ENCODE measurements at places on chromosomes 4 and X. TPM values are rescaled to one million over a fixed set of nuclear protein-coding genes. Genes with fewer than 3 reads are reported as not detected.

PLXNB3 gene
- total RNA-seq: 5.8 TPM

UTP14A gene
- total RNA-seq: 10.1 TPM

AFF2 gene
- total RNA-seq: 0.17 TPM

STS gene
- total RNA-seq: 1.5 TPM

NCBP2L gene
- total RNA-seq: not detected

GABRE gene
- 0.74 TPM for total RNA-seq

ODAPH gene
- not detected for total RNA-seq

ITM2A gene
- under 0.01 TPM for total RNA-seq

MAGEA12 gene
- not detected for total RNA-seq

AIMP1 gene
- 26.2 TPM for total RNA-seq

SEL1L3 gene
- 4.6 TPM for total RNA-seq

MSX1 gene
- total RNA-seq: 0.74 TPM

NAP1L3 gene
- total RNA-seq: 0.89 TPM

IL3RA gene
- total RNA-seq: not detected

FAM9C gene
- not detected for total RNA-seq

FGB gene
- total RNA-seq: not detected

NWD2 gene
- total RNA-seq: not detected

All from bronchus fibroblast of lung (primary cell).